ENCODE measurements at places on chromosomes 1 and 21. TPM values are rescaled to one million over a fixed set of nuclear protein-coding genes. Genes with fewer than 3 reads are reported as not detected.

AMIGO1 gene
- 6.4 TPM for polyA plus RNA-seq

MYCL gene
- polyA plus RNA-seq, result not detected

GPATCH4 gene
- polyA plus RNA-seq, result 58.5 TPM

CDC42BPA gene
- polyA plus RNA-seq, result not detected

PADI1 gene
- not detected for polyA plus RNA-seq

SMCP gene
- not detected for polyA plus RNA-seq

RAB42 gene
- polyA plus RNA-seq, result not detected

MUL1 gene
- 44.4 TPM for polyA plus RNA-seq

PLCH2 gene
- not detected for polyA plus RNA-seq

ANXA9 gene
- polyA plus RNA-seq, result 0.23 TPM

GBP6 gene
- polyA plus RNA-seq, result 0.30 TPM

FAM163A gene
- 0.20 TPM for polyA plus RNA-seq

LY9 gene
- polyA plus RNA-seq, result 163 TPM

ZNF695 gene
- not detected for polyA plus RNA-seq

GSTM5 gene
- not detected for polyA plus RNA-seq

PPOX gene
- polyA plus RNA-seq, result 16.3 TPM

KRTAP19-1 gene
- polyA plus RNA-seq, result not detected

AADACL3 gene
- not detected for polyA plus RNA-seq

AJAP1 gene
- not detected for polyA plus RNA-seq

ANKRD35 gene
- polyA plus RNA-seq, result 0.34 TPM

OR2T29 gene
- not detected for polyA plus RNA-seq

MFSD2A gene
- polyA plus RNA-seq, result 0.70 TPM

EDN2 gene
- polyA plus RNA-seq, result not detected

IGSF3 gene
- not detected for polyA plus RNA-seq

C1orf226 gene
- polyA plus RNA-seq, result not detected

PPFIA4 gene
- not detected for polyA plus RNA-seq

Measured in CD4-positive, alpha-beta memory T cell (primary cell).